ENCODE measurements at places on chromosomes 12 and 14.

GRCh38 chr14:81669308-81669707 is 135.7 kb upstream of the SEL1L start:
- no peak for DNase-seq

DNA sequence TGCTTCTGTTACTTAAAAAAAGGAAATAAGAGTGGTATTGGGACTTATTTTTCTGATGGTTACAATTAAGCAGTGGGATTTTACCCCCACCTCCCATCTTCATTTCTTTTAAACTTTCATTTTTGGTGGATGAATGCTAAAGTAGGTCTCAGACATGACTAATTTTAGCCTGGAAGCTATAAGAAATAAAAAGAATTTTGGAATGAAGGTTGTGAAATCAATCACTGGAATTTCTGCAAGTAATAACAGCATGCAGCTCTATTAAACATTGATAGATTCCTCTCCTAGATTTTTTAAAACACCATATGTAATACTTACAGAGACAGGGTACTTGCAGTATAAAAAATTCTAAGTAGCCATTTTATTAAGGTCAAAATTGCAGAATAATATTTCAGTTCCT is 164.2 kb upstream of the CLEC14A start:
- no peak for DNase-seq

GRCh38 chr12:7719946-7720730 is 8.9 kb downstream of the DPPA3 start:
- no peak for DNase-seq

DNA sequence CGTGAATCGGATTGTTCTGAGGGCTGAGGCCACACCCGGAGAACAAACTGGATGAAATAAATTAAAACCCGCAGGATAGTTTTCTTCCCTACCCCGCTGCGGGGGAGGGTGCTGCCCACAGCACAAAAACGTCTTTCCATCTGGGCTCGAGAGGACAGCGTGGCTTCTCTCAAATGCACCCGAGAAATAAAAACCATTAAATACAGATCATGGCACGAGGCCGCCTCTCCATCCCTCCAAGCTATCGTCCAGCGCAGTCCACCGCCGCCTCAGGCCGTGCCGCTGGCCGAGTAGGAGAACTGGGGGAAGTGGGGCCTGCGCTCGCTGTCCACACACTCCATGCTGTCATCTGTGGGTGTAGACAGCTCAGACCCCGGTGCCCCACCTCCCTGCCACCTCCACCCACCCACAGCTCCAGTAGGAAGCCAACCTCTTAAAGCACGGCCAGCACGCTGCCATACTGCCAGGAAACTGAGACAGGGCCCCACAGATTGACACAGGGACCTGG is 17.2 kb downstream of the SIVA1 start:
- DNase-seq, result no peak

- no peak for DNase-seq
Measured at GRCh38 chr14:106347890-106348755, 821.7 kb downstream of the TMEM121 start.

DNA sequence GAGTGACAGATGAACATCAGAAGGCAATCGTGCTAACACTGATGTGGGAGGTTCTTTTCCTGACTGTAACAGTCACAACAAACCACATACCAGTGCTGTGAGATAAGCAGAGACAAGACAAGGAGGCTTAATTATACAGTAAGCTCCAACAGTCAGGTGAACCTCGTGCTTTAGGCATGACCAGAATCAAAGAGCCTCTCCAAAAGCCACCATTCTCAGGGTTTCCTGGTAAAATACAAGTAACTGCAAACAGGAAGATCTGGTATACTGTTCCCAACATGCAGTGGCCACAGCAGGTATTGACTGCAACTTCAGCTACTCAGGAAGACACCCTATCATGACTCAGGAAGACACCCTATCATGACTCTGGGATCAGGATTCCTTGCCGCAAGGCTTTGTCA is 47.3 kb upstream of the GTF2A1 start:
- DNase-seq, result no peak

GRCh38 chr14:29529418-29529817 is 398.2 kb downstream of the PRKD1 start:
- no peak for DNase-seq

GRCh38 chr12:6273205-6273540 is 37.3 kb upstream of the PLEKHG6 start:
- DNase-seq, result no peak

- no peak for DNase-seq
Measured at GRCh38 chr14:72443991-72444441, 449.9 kb downstream of the DPF3 start.

- DNase-seq, result no peak
Measured at GRCh38 chr14:52355526-52355925, 41.4 kb downstream of the PTGER2 start.

All from uterus (tissue), 4 donors.